ENCODE measurements at places on chromosomes 6 and 20.

DNA sequence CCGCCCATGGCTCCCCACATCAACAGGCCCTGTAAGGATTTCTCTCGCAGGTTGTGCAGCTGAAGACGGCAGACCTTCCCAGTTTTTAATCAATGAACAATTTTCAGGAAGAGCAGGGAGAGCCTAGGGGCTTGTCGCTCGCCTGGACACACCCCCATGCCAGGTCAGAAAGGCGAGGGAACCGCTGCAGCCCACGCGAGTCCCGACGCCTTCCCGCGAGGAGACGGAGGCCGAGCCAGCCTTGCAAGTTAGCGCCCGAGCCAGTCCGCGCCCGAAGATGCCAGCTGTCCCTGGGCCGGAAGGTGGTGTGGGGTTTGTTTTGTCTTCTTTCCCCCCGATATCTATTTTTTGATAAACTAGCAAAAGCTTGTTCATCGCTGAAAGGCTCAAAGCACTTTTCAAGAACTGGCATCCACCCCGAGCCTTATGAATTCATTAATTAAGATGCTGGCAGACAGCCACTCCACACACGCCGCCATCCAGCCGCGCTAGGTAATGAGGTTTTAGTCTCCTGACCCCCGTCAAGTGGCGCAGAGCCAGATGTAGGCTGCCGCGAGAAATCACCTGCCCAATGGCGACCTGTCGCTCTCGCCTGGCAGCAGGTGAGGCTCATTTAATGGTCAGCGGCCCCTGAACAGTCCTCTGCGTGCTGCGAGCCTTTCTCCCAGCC, 6.6 kb downstream of the CCDC167 start:
- no peak for DNase-seq

GRCh38 chr20:25206548-25206947, 11.0 kb downstream of the ENTPD6 start:
- DNase-seq = no peak

- no peak for DNase-seq
Observed at GRCh38 chr6:46102123-46102522, 27.7 kb upstream of the ENPP4 start.

DNA sequence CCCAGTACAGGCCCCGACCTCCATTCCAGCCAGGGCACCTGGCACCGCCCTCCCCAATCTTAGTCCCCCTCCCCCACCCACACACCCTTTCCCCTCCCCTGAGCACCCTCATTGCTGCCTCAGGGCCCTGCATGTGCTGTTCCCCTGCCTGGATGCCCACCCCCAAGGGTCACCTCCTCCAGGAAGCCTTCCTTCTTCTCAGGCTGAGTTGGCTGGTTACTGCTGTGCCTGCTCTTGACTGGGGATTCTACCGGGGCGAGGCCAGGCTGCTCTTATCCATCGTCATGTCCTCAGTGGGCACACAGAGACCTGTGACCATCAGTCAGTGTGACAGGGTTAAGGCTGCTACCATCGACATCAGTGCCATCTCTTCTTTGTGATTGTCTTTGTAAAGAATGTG, 23.6 kb downstream of the BHLHE23 start:
- DNase-seq = no peak

DNA sequence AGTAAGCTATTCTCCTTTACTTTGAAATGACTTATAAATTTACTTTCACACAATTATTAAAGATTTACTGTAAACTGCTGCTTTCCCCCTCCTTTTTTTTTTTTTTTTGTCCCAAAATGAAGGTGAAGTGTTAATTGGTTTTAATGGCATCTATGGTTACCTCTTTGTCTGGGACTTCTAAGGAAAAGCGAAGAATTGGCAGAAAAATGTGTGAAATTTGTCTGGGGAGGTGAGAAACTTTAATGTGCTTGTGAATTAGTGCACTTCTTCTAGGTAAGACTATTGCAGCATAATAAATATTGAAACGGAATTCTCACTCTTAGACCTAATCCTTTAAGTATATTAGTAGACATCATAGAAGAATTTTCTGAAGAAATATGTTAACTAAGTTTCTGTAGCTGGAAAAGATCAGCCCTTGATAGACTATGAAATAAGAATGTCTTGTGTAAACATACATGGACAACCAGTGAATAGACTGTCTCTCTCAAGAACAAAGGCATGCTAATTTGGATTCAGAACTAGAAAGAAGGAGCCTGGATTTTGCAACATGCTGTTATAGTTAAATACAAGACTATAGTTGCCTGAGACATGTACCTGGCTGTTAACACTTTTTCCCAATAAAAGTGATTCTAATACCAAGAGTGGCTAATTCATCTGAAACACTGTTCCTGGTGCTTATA, 23.9 kb downstream of the FLRT3 start:
- DNase-seq = no peak

GRCh38 chr6:116450769-116451740, 10.1 kb upstream of the CALHM6 start:
- no peak for DNase-seq

- DNase-seq = no peak
Observed at GRCh38 chr6:85576476-85576875, 17.2 kb downstream of the SNX14 start.

DNA sequence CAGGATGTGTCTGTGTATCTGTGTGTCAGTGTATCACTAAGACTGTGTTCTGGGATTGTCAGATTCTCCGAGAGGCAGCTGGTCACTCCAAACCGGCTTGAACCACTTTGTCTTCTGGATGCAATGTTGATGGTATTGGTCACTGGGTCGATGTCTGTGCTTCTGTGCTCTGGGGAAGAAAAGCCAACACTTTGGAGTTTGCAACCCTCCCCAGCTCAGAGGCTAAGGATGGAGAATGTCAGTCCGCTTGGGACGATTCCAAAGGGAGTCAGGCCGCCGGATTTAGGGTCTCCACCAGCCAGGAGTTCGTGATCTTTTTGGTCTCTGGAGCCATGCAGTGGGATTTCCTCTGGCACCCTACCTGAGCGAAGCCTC, 5.2 kb downstream of the MAFB start:
- DNase-seq = no peak

DNA sequence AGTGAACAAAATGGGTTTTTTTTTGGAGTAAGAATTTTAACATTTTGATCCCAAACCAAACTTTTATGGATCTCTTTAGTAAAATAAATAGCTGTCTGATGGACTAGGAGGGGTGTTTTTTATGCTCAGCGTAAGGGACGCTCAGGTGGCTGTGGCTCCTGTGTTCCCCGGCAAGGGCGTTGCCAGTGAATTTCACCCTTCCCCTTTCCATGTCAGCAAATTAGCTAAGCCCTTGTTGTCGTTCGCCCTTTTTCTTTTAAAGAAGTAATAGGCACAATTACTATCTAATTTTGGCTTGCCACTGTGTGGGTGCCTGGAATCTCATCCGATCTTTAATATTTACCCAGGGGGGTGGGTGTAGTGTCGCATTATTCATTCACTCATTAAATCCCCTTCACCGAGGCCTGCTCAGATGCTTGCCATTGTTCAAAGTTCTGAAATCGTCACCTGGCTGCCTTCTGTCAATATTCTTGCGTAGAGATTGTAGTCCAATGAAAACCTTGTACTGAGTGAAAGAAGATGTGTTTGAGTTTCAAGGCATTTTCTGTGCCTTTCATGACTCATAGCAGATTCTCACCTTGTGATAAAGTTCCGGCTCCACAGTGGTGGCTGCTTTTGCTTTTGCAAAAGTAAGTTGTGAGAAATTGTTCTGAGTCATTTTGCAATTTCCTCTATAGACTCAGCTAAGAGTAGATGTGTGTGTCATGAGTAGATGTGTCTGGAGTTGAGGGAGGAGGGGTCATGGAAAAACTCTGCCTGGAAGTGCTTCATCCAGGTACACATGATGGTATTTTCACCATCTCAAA, 40.0 kb upstream of the CLDN20 start:
- DNase-seq = no peak

DNA sequence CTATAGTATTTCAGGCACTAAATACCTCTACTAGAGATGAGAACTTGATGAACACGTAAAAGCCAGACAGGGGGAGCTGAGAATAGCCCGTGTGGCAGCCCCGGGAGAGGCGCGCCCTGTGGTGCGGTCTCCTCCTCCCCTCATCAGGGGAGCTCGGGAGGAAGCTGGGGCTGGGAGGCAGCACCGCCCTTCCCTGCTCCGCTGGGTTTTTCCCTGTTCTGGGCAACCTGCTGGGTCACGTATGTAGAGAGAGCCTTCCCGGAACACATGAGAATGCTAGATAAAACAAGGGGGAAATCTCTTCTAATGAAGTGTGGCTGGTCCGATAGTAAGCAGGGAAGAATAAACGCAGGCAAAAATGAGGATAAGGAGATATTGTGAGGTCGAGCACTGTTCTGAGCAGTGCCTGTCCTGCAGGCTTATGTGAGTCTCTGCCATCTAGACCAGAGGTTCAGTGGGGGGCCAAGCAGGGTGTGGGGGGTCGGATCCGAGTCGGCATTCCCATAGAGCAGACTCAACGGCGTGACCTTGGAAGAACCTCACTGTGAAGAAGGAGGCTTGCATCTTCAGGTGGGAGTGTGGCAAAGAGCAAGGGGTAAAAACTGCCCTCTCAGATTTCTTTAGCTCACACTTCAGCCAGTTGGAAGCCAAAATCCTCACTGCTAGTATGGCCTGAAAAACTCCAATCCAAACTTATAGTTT, 13.4 kb upstream of the RPS6KA2 start:
- no peak for DNase-seq

GRCh38 chr6:125236536-125237327, 65.0 kb downstream of the HDDC2 start:
- DNase-seq = no peak

DNA sequence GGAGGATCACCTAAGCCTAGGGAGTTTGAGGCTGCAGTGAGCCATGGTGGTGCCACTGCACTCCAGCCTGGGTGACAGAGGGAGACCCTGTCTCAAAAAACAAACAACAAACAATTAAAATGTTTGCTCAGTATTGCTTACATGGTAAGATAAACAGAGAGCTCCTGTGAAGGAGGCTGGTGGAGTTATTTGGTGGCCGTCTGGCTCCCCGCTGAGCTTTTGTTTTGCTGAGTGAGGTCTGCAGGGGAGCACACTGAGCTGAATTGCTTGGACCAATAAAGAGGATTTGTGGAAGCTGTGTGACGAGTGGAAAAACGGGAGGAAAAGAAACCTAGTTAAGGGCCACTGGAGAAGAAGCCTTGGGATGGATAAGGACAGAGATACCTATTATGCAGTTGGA, 41.1 kb upstream of the BMP6 start:
- no peak for DNase-seq

DNA sequence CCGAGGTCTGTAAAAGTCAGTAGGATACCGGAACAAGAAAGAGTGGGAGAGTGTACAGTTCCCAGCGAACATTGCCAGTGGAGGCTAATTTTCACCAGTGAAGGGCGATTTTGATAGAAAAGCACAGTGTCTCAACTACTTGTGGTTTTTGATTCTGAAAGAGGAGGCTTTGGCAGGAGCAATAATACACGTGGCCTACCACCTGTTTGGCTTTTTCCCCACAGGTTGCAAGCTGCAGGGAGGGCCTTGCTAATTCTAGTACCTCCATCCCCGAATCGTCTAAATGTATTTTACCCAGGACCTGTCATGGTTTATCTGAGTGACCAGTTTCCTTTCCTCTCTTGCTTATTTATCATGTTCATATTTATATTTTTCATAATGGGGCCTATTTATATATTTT, 3.3 kb upstream of the EFCAB8 start:
- no peak for DNase-seq

DNA sequence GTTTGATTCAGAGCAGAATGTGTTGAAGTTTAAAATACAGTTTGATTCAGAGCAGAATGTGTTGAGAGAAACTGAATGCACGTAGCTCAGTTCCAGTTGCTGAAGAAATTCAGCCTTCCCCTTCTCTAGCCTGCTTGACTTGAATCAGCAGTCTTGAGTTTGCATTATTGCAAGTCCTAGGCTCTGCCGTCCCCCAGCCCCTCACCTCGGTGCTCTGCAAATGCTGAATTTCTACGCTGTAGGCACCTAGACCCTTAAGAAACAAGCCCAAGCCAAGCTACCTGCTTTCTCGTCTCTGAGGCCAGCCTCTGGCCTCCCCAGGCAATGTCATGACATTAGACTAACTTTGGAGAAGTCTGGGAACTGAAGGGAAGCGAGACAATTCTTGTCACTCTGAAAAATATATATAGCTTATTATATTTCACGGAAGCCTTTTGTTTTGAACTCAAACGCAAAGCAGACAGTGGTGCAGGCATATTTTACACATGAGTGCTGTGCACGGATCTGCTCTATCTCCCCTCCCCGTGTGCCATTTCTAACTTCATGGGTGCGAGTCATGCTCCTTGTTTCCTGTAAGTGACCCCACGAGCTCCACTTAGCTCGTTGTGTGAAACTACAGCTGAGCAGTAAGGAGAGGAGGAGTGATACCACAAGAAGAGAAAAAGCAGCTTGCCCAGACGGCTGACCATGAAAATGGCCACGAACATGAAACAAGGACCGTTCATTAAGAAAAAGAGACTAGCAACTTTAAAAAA, 71.4 kb upstream of the DUSP22 start:
- DNase-seq = no peak

- no peak for DNase-seq
Observed at GRCh38 chr6:158560836-158561320, 987 bp downstream of the TMEM181 start.

- DNase-seq = no peak
Observed at GRCh38 chr6:19465256-19465655, 371.9 kb upstream of the ID4 start.

DNA sequence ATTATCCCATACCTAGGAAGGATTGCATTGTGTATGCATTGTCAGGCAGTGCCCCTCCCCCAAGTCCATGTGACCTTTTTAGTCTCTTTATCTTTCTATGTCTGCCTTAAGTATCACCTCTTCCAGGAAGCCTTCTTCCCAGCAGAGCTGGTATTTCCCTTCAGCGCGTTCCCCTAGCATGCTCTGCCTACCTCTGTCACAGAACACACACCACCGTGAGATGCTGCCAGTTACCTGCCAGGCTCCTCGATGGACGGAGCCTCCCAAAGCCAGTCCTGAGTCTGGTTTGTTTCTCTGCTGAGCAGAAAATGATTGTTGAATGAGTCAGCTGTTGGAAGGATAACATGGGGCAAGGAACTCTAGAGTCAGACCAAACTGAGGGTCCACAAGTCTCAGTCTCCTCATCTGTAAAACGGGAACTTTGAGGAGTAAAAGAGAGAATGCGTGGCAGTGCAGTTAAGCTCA, 11.3 kb upstream of the ZNF335 start:
- peak; percentile 14 for DNase-seq

DNA sequence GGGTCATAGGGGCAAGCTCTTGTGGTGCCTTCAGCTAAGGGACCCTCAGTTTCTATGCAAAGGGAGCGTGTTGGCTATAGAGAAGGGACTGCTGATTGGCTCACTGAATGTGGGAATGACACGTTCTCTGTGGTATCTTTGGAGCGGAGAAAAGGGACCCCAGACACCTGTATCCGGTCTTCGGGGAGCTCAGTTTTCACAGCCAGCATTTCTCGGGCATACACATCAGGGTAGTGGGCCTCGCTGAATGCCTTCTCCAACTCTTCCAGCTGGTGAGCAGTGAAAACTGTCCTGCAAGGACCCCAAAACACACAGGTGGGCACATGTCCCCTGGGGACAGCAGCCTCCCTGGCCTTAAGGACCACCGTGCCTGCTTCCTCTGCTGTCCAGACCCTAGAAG, 3.3 kb downstream of the VSX1 start:
- DNase-seq = no peak

DNA sequence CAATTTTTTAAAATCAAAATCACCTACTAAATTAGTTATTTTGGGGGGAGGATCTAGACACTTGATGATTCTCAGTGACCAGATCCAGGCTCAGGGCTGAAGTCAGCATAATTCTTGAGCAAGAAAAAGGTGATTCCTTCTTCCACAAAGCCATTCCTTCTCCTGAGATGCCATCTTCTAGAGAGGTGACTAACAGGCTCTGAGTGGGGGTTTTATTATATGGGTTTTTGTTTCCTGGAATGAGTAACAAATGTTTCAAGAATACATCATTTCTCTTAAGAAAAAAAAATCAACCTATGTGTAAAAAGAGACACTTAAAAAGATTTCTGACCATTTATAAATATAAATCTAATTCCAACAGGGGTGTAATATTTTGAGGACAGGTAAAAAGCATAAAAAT, 154.3 kb downstream of the NFATC2 start:
- DNase-seq = no peak
